Stimulated activated CD4-positive, alpha-beta T cell treated with anti-CD3 and anti-CD28 coated beads, Interleukin-2, amount 100 ng/mL, for 48 hours (primary cell): ENCODE measurements at places on chromosomes 1 and 21.

DNA sequence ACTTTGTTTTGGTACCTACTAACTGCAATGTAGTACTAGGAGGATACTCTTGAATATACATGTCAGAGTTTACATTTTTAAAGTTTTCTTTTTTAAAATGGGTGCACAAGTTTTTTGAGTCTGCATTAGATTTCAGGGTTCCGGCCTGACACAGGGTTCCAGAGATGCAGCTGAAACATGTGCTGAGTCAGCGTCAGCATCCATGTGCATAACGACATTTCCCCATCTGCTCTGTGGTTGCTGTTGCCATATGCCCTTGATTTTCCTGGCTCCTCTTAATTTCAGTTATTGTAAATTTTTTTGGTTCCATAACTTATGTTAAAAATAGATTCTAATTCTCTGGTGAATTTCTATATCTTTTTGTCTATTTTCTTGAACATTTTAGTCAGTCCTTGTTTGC, 12.3 kb upstream of the METTL13 start:
- no peak for DNase-seq

DNA sequence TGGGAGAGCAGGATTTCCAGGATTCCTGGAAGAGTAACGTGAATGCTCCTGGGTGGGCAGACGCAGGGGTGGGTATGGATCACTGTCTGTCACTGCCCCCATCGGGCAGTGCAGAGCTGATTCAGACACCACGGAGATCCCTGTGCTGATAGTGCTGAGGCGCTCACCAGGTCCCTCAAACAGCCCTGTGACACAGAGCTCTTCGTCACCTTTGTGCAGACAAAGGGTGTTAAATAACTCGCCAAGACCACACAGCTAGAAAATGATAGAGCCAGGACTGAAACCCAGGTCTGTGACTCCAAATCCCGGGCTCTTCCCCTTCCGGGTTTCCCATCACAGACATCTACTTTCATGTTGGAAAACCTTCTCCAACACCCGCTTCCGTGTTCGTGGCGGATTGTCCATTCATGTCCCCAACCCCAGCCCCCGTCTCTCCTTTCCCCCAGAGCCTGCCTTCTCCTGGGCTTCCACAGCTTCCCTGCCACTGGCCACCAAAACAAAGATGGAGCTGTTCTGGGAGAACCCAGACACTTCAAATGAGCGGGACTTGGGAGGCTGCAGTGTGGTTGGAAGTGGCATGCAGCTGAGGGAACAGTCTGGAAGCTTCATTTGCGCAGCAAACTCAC, 2.6 kb downstream of the EFHD2 start:
- peak; percentile 36 for DNase-seq

- no peak for DNase-seq
Measured at GRCh38 chr1:25167269-25168192, 64.8 kb downstream of the SYF2 start.

DNA sequence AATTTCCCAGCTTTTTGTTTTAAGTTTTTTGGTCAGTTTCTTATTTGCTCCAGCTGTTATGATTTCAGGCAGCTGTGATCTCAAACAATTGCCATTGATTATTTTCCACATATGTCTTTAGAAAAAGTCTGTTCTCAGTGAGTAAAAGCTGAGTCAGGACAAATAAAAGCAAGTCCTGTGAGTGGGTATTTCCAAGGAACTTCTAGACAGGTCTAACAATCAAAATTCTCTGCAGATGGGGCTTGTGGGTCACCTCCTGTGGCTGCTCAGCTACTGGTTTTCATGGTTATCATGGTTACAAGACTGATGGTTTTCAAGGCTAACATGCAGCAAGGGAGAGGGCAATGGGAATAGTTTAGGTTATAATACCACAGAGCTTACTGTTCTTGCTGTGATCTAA, 585.7 kb downstream of the LMO4 start:
- no peak for DNase-seq

DNA sequence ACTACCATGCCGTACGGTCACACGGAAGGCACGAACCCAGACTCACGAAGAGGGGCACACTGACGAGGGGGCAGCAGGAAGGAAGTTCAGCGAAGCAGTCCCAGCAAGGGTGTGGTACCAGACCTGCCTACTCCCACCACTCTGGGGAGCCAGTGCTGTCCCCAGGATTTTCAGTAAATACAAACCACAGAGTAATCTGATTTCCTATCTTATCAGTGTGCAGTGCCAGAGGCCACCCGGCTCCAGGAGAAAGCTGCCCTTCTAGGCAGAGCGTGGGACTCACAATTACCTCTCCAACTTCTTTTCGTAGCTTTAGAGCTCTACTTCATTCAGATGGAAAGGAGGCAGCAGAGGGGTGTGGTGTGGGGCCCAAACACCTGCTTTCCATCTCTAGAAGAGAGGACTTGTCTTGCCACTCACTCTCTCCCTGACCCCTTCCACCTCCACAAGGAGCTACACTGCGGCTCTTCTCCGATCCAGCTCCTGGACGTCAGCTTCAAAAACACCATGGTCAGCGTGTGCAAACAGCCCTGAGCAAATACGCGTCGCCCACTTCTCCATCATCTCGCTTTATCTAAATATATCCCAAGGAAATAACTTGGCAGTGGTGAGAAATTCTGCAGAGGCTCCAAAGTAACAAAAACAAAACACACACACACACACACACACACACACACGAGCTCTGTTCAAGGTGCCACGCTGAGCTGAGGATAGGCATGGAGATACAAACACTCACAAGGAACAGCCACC, 98.5 kb downstream of the MRPL37 start:
- no peak for DNase-seq

DNA sequence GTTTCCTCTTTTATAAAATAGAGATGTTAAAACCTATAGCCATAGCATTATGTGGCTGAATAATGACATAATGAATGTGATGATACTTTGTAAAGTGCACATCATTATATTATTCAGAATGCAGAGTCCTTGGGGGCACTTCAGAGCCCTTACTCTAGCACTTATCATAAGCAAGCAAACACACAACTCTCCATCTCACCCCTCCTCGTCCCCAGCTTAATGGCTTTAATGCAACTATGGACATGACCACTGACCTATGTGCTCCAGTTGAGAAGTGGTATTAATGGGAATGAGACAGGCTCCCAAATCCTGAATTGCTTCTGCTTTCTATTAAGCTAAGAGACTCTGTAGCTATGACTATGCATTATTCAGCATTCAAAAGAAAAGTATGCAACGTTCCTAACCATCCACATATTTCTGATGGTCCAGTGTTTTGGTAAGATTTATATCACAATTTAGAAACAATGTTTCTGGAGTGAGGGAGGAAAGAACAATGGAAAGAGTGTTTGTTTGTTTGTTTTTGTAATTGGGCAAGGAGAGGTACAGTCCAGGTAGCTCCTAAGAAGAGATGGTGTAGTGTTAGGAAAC, 194.0 kb upstream of the PLXNA2 start:
- DNase-seq = no peak

DNA sequence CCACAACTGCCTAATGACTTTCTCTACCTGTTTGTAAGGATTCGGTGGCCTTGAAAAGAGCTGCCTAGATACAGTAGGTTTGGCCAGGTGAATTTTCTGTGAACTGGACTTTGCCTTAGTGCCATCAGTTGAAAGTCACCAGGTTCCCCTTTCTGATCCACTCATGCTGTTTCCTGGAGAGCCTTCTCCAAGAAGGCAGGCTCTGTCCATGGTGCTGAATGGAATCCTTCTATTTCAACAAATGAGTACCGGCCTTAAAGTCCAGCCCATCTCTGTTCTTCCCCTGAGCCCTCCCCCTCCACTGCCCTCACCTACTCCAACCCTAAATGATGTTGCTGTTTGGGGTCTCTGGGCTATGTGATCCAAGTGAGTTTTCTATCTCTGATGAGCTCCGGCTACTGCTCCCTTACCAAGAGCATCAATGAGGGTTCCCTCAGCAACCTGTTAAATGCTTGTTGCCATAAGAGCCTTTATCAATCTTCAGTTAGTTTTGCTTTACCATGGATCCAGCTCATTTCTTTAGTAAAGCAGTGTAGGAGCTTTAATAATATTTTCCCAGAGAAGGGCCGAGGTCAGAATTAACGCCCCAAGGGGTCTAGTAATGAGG, 500.4 kb downstream of the PTPRU start:
- peak; percentile 12 for DNase-seq
